ENCODE measurements at places on chromosomes 7 and 10.
A peak's percentile ranks its signal among the peaks of the same experiment; 100 is the strongest.

DNA sequence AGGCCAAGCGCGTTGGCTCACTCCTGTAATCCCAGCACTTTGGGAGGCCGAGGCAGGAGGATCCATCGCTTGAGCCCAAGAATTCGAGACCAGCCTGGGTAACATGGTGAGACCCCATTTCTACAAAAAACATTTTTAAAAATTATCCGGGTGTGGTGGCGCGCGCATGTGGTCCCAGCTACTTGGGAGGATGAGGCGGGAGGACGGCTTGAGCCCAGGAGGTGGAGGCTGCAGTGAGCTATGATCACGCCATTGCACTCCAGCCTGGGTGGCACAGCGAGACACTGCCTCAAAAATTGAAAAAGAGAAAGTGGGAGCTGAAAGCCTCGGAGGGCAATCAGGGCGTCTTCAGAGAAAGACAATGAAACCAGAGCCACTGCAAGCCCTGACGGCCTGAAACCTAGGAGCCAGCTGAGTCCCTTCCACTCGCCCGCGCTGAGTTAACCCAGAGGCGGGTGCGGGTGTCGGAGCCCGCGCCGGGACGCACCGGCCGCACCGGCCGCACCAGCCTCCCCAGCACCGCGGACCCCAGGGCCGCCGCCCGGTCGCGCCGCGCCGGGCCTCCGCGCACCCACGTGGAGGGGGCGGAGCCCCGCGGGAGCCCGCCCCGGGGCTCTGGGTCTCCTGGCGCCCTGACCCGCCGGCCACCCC lies 22.4 kb downstream of the ZFAND2A start:
- no peak for DNase-seq

GRCh38 chr7:66176914-66177313 lies 28.2 kb upstream of the TPST1 start:
- DNase-seq: no peak

- no peak for DNase-seq
Measured at GRCh38 chr10:123848564-123849457, 42.8 kb downstream of the CPXM2 start.

DNA sequence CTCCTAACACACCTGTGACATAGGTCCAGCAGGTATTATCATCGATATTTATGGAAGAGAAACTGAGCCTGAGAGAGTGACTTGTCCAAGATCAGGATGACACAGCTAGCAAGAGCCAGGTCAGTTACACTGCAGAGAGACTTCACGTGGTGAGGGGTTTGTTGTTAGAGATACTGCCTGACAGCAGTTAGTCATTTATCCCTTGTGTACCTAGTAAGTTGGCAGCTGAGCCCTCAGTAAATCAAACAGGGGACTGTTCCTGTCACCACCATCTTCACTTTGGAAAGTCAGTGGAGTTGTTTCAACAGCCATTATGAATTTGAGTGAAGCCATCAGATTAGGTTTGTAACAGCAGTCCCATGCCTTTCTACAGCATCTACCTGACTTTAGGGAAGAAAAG lies 87.5 kb upstream of the GATA3 start:
- DNase-seq: no peak

- peak; percentile 54 for DNase-seq
Measured at GRCh38 chr10:11846542-11846941, 23.4 kb downstream of the PROSER2 start.

GRCh38 chr7:83469076-83469475 lies 179.9 kb downstream of the SEMA3E start:
- DNase-seq: peak; percentile 19

DNA sequence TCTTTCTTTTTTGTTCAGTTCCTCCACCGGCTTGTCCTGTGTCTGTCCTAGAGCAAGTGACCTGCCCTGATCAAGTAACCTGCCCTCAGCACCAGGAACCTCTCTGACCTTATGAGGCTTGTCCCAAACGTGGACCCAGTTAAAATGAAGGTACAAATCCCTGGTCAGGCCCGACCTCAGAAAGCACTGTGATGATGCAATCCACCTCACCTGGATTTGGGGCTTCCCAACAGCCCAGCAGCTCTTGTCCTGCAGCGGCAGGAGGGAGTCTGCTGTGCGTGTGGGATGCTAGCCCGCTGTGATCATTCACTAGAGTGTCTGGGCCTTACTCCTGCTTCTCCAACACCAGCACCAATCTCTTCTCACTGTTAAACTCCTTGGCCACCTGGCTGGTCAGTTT lies 11.2 kb downstream of the COL17A1 start:
- DNase-seq: no peak

DNA sequence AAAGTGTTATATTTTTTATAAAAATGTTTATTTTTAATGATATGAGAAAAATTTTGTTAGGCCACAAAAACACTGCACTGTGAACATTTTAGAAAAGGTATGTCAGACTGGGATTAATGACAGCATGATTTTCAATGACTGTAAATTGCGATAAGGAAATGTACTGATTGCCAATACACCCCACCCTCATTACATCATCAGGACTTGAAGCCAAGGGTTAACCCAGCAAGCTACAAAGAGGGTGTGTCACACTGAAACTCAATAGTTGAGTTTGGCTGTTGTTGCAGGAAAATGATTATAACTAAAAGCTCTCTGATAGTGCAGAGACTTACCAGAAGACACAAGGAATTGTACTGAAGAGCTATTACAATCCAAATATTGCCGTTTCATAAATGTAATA lies 64.8 kb upstream of the CAPZA2 start:
- no peak for DNase-seq

DNA sequence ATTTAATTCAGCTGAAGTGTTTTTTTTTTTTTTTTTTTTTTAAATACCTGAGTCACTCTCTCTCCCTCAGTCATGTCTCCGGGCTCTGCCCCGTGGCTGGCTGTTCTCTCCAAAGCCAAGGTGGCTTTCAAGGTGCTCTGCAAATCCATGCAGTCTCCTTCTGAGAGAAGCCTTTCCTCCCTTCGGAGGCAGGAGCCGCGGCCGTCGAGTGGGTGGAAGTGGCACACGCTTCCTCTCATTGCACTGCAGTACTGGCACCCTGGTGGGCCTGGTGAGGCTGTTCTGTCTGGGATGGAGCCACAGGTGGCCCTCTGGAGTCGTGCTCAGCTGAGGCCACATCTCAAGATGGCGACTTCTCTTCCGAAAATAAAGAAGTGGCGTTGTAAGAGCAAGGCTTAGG lies 221.8 kb downstream of the GLRX3 start:
- DNase-seq: no peak

- no peak for DNase-seq
Measured at GRCh38 chr10:121880895-121881294, 46.9 kb downstream of the ATE1 start.

GRCh38 chr10:13989616-13990015 lies 341.1 kb downstream of the FRMD4A start:
- no peak for DNase-seq

- no peak for DNase-seq
Measured at GRCh38 chr7:149867762-149868622, 5.8 kb upstream of the ATP6V0E2 start.

- peak; percentile 67 for DNase-seq
Measured at GRCh38 chr10:78316451-78316931, 282.8 kb downstream of the RPS24 start.

- no peak for DNase-seq
Measured at GRCh38 chr7:39948375-39948955, 1.6 kb upstream of the CDK13 start.

DNA sequence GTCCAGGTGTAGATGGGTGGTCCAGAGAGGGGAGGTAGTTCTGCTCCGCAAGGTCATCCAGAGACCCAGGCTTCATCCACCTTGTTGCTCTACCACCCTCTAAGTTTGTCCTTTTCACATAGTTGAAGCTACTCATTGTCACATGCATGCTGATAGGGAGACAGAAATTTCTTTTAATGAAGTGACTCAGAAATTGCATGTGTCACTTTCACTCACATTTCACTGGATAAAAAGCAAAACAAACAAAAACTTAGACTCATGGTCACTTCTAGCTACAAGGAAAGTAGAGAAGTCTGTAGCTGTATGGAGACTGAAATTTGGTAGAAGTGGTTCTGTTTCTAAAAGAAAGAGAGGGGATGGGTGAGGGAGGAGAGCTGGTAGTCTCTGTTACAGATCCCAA lies 161.9 kb downstream of the SORCS3 start:
- no peak for DNase-seq

DNA sequence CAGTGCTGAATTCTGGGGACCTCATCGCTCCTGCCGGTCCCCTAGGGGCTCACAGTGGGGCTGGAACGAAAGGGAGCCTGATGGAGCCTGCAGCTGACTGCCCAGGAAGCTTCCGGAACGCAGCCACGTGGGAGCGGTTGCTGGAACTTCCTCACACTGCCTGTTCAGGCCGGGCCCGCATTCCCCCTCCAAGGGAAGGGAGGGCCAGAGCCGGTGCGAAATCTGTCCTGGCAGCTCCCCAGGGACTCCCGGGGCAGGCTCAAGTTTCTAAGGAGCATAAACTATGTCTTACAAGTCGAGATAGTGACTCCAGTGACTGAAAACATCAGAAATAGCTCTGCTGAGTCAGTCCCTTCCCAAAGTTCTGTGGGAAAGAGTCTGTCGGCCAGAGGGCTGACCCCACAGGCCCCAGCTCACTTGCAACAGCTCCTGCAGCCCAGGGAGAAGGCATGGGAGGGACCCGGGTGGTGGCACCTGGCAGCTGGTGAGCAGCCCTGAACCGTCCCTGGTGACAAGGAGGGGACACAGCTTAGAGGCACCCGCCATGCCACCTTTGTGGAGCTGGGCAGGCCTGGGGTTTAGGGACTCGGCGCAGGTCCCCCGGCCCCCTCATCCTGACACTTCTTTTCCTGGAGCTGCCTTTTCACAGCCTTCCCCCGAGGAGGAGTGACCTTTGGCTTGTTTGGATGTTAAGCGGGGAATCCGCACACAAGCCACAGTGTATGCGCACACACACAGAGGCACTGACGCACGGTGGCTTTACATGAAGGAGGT lies 47.6 kb downstream of the PDGFA start:
- peak; percentile 91 for DNase-seq

- no peak for DNase-seq
Measured at GRCh38 chr10:4719036-4719435, 107.0 kb upstream of the AKR1E2 start.

GRCh38 chr10:132366006-132366405 lies 31.0 kb upstream of the PWWP2B start:
- no peak for DNase-seq

GRCh38 chr7:4145576-4145975 lies 536.5 kb upstream of the FOXK1 start:
- DNase-seq: no peak

All from astrocyte of the hippocampus (primary cell).